ENCODE measurements at places on chromosomes 13 and 19.

DNA sequence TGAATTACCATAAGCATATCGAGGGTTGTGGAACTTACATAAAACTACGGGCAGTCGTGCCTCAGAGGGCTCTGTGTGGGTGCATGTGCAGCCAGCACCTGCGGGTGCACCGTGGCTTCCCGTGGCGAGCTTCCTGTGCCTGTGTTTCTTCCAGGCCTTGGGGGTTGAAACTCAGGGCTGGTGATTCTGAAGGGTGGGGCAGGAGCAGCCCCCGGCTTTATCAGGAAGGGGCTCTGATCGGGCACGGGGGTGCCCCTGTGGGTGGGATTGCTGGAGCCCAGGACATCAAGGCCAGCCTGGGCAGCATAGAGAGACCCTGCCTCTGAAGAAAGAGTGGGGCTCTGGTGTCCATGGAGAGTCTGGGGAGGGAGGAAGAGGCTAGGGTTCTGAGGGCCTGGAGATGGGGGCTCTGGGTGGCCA is 11.1 kb downstream of the ATP4B start:
- no peak for DNase-seq

DNA sequence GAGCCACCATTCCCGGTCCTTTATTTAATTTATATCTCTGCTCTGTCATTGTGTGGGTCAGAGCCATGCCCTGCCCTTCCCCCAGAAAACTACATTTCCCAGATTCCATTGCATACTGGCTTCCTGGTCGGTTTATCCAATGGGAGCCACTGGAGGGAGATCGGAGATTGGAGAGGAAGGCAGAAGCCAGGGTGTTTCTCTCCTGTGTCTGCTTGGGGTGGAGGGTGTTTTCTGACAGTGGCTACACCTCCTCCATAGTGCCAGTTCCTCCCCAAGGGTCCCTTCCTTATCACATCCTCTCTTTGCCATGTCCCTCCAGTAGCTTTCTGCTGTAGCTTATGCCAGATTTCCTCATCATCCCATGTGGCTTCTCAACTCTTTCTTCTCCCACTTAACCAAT is 19.0 kb downstream of the OLFM2 start:
- DNase-seq = no peak

- DNase-seq = no peak
Observed at GRCh38 chr19:35389192-35389861, 18.5 kb downstream of the GPR42 start.

DNA sequence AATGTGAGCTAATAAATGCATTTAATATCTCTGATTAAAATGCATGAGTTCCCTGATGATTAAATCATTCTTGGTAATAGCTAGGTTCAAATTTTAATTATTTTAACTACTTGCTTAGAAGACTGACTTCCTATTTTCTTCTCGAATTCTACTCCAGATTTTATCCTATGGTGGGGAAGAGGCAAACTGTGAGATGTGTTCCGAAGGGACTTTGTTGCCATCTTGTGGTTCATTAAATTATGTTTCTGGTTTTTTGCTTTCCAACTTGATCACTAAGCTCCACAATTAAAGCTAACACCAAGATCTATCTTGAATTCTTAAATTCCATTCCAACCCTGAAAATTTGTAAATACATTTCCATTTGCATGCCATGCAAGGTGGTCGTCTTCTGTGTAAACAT is 538.4 kb upstream of the PCDH20 start:
- no peak for DNase-seq

- no peak for DNase-seq
Observed at GRCh38 chr19:41565379-41565720, 10.6 kb upstream of the CEACAM21 start.

- DNase-seq = no peak
Observed at GRCh38 chr13:100382785-100383184, 205.8 kb downstream of the GGACT start.

DNA sequence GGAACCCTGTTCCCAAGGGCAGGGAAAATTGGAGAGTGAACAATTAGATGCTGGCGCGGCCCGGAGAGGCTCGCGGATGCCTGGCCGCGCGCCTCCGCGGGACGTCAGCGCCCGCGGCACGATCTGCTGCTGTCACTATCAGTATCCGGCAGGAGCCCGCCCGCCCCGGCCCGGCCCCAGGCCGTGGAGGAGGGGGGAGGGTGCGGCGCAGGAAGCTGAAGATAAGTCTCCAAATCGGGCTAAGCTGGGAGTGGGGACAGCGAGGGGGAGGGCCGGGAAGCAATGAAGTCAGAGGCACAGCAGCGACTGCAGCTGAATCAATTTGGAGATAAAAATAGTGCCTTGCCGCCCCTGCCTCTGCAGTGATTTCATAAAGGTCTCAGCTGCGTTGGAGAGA is 441.5 kb upstream of the KLF12 start:
- peak; percentile 25 for DNase-seq

GRCh38 chr19:41700381-41701195 is 7.8 kb upstream of the CEACAM5 start:
- DNase-seq = no peak

DNA sequence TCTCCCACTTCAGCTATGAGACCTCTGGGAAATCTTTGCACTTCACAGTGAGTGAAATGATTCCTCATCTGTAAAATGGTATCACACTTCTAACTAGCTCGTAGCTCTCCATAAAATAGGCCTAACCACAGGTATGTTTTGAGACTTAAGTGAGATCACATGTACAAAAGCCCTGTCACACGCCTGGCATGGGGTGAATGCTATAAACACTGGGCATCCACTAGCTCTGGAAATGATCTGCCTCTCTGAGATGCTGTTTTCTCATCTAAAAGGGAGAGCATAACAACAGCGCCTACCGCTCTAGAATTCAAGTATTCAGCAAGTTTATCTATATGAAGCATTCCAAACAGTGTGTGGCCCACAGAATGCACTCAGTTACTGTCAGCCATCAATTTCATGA is 2.2 kb downstream of the AKT2 start:
- no peak for DNase-seq

DNA sequence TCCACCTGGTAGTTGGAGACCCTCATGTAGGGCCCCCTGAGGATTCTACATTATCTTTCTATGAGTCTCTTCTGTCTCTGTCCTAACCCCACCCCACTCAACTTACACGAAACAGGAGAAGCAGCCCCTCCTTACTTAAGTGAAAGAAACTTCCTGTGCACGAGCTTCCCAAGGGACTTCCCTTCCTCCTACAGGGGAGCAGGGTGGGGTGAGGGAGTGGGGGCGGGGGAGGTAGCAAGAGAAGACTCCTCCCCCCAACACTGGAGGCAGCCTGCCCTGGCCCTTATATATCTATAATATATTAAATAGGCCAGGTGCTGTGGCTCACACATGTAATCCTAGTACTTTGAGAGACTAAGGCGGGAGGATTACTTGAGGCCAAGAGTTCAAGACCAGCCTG is 5.5 kb upstream of the PDE4C start:
- no peak for DNase-seq
